ENCODE measurements at places on chromosomes 1 and 21.
A peak's percentile ranks its signal among the peaks of the same experiment; 100 is the strongest.

- DNase-seq = no peak
These were observed 649.6 kb upstream of the PTBP2 start for GRCh38 chr1:96072021-96072420.

- DNase-seq = no peak
These were observed 176.5 kb upstream of the HOOK1 start for GRCh38 chr1:59638231-59638711.

GRCh38 chr1:150516050-150516591, 569 bp downstream of the FALEC start:
- no peak for DNase-seq

- no peak for DNase-seq
These were observed 99.4 kb upstream of the S1PR1 start for GRCh38 chr1:101137144-101138126.

- no peak for DNase-seq
These were observed 32.9 kb upstream of the IL12RB2 start for GRCh38 chr1:67274623-67275325.

- DNase-seq = no peak
These were observed 389.8 kb upstream of the ADGRL2 start for GRCh38 chr1:81410941-81411340.

GRCh38 chr1:7293702-7294629, 477.1 kb upstream of the VAMP3 start:
- no peak for DNase-seq

DNA sequence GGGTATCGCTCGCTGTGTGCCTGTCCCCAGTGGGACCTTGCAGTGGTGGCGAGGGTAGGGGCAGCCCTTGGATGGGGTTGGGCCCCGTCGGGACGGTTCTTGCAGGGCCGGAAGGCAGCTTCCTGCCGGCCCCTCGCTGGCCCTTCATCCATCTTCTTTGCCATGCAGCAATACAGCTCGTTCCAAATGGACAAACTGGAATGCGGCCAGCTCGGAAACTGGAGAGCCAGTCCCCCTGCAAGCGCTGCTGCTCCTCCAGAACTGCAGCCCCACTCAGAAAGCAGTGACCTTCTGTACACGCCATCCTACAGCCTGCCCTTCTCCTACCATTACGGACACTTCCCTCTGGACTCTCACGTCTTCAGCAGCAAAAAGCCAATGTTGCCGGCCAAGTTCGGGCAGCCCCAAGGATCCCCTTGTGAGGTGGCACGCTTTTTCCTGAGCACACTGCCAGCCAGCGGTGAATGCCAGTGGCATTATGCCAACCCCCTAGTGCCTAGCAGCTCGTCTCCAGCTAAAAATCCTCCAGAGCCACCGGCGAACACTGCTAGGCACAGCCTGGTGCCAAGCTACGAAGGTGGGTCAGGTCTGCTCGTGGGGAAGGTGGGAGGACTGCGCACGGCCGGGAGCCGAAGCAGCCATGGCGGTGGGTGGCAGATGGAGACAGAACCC, 45.8 kb downstream of the SIM2 start:
- DNase-seq = no peak

GRCh38 chr1:195806060-195806459, 802.2 kb downstream of the KCNT2 start:
- no peak for DNase-seq

- peak; percentile 24 for DNase-seq
These were observed 45.3 kb upstream of the CTBS start for GRCh38 chr1:84619383-84620102.
